ENCODE measurements at places on chromosomes 4 and X. TPM values are rescaled to one million over a fixed set of nuclear protein-coding genes. Genes with fewer than 3 reads are reported as not detected.

The TXK gene
- total RNA-seq: 0.64 TPM

The BRS3 gene
- total RNA-seq: not detected

The PRR32 gene
- total RNA-seq: not detected

The NPFFR2 gene
- 0.32 TPM for total RNA-seq

The MSX1 gene
- 4.3 TPM for total RNA-seq

The GLRA2 gene
- not detected for total RNA-seq

The CT45A5 gene
- total RNA-seq: not detected

DNA sequence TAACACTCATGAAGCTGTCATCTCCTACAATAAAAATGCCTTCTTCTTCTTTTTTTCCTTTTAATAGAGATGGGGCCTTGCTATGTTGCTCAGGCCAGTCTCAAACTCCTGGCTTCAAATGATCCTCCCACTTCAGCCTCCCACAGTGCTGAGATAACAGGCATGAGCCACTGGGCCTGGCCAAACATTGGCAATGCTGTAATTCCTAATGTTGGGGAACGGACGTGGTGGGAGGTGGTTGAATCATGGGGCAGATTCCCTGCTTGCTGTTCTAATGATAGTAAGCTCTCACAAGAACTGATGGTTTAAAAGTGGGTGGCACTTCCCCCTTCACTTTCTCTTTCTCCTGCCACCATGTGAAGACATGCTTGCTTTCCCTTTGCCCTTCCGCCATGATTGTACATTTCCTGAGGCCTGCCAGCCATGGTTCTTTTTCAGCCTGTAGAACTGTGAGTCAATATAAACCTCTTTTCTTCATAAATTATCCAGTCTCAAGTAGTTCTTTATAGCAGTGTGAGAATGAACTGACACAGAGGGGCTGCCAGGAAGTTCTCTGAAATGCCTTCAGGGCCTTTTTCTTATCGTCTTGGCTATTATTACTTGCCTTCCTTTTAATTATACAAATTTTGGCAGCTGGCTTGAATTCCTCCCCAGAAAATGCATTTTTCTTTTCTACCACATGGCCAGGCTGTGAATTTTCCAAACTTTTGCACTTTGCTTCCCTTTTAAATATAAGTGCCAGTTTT lies 93.0 kb downstream of the CENPC start:
- no peak for DNase-seq

- DNase-seq: no peak
Observed at GRCh38 chr4:68905939-68906779, 45.4 kb downstream of the UGT2A3 start.

DNA sequence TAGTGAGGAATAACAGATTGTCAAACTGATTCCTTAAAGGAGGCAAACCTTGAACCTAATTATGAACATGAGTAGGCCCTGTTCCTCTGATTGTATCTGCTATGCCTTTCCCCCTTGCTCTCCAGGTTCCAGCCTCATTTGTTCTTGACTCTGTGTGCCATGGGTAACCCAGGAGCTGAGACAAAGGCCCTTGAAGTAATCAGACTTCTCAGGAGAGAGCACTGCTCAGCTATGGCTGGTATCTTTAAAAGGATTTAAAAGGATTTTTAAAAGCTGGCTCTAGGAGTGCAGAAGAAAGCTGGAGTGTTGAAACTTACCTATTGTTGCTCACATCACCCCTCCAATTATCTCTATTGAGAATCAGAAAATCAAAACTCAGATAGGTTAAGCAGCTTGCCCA lies 1565.5 kb upstream of the AGA start:
- no peak for DNase-seq

DNA sequence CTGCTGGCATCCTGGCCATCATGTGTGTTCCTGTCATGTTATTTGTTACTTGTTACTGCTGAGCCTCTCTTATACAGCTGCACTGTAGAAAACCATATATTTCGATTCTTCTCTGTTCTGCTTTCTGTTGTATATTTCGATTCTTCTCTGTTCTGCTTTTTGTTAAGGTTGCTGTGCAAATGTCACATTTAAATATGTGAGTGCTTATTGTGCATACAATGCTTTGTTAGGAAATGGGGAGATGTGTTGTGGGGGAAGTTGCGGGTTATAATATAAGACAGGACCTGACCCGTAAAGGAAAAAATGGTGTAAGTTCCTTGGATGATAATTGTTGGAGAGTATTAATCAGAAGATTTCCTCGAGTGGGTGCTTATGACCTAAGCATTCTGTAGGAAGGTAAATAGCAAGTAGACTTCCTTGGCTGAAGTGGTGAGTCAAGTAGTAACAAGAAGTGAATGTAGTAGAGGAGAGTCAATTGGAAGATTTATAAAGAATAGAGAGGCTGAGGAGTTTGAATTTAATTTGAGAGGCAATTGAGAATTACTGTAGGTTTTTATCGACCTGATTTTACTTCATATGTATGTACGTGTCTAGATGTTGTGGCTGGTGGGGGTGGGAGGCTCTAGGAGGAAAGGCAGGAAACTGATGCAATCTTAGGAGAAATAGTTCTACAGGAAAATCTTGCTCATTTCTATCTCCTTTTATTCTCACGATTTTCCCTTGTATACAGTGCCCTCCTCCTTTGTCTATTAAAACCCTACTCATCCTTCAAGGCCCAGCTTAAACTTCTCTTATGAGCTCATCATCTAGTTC lies 8.5 kb downstream of the OGT start:
- peak; percentile 59 for DNase-seq

- peak; percentile 62 for DNase-seq
Observed at GRCh38 chrX:11589641-11590040, 76.1 kb downstream of the ARHGAP6 start.

DNA sequence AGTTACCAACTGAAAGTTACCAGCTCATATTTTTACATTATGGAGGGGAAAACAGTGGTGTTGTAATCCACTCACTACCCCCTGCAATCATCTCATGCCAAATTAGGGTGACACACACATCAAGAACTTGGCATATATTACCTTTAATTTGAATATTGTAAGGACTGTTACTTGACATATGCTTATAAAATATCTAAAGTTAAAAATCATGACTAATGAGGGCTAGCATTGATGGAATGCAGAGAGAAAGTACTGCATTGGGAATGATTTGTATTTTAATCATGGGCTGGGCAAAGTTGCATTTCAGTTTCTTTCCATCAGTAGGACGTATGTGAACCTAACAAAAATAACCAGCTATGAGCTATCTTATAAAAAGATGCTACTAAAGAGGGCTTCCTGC lies 517.5 kb upstream of the GRIA3 start:
- DNase-seq: no peak

DNA sequence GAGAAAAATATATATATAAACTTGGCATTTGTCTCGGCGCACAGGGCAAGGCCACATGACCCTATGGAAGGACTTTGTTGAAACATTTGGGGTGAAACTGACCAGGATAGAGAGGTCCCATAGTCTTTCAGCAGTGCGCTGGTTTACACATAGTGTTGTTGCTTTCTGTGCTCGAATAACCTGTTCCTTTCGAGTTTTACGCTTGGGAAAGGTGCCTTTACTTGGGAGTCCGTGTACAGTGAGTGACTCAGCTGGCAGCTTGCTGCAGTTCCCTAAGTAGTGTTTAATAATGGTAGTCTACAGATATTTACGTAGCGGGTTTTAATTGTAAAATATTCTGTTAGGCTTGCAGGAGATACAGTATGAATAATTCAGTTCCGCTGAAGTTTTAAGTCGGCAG lies 578 bp downstream of the APOOL start:
- DNase-seq: peak; percentile 10
